ENCODE measurements at places on chromosomes 7 and 10. TPM values are rescaled to one million over a fixed set of nuclear protein-coding genes. Genes with fewer than 3 reads are reported as not detected.

Gene ZNF804B
- not detected for total RNA-seq

- H3K27ac ChIP-seq = no peak overlapping the region
- DNase-seq = no peak
- H3K36me3 ChIP-seq = no peaks in the 10 kb centered on the region
- no peak overlapping the region for H3K4me3 ChIP-seq
Measured at GRCh38 chr10:116809483-116810119, 39.7 kb upstream of the ENO4 start.

GRCh38 chr10:2682491-2682890, 384.9 kb upstream of the PFKP start:
- H3K36me3 ChIP-seq = no peaks in the 10 kb centered on the region
- H3K4me3 ChIP-seq = no peak overlapping the region
- no peaks in the 10 kb centered on the region for H3K27me3 ChIP-seq
- H3K27ac ChIP-seq = no peak overlapping the region

DNA sequence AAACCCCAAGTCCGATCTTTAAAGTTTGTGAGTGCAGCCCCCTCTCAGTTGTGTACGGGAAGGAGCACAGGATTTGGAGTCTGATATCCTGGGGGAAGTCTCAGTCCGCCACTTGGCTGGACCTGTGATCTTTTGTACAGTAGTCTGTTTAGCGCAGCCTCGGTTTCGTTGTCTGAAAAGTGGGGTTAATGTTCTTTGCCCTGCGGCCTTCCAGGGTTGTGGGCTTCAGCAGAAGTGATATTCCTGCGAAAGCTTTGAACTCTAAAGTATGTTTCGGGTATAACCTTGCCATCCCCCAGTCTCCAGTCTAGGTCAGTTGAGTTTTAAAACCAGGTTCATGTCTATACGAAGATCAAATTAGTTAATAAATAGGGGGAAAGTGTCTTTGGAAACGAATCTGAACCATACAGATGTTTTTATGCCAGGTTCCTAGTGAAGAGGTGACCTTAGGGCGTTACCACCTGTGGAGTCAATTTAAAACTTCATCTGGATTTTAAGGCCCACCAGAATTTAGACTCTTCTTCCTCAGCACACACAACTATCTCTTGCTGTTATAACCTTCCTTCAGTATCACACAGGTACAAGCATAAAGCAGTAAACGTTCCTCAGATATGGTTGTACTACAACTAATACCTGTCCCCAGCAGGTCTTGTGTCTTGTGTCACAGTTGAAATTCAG, 904 bp downstream of the R3HCC1L start:
- peak overlapping the region; percentile 97 for H3K27ac ChIP-seq
- no peaks in the 10 kb centered on the region for H3K36me3 ChIP-seq
- H3K4me3 ChIP-seq = peak overlapping the region; percentile 73
- no peaks in the 10 kb centered on the region for H3K4me1 ChIP-seq
- DNase-seq = no peak
- no peaks in the 10 kb centered on the region for H3K27me3 ChIP-seq

DNA sequence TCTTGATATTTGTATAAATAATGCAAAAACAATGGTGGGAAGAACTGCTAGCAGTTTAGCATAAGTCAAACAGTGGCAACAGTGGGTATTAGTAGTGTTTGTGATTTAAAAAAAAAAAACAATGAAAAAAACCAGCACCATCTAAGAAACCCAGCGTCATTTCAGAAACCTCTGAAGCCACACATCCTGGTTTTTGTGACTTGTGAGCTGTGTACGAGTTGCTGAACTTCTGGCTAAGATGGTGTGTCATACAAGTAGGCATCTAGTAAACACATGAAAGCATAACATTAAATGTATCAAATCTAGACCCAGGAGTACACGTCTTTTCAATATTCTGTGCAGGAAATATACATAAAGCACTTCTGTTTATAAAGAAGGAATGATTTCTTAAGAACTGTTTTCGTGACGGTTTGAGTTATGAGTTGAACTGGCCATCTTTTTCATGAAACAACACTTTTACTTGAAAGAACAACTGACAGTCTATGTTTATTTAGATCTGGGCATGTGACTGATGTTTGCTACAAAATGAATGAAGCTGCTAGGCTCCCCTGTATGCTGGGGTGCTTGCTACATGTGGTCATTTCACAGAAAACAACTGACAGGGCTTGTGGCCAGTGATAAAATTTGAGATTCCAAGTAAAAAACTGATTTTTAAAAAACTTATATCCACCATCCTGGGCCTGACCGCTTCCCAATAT, 143.5 kb downstream of the PIP4K2A start:
- no peak overlapping the region for H3K4me3 ChIP-seq
- H3K4me1 ChIP-seq = no peaks in the 10 kb centered on the region
- H3K27me3 ChIP-seq = no peaks in the 10 kb centered on the region
- H3K27ac ChIP-seq = no peak overlapping the region

DNA sequence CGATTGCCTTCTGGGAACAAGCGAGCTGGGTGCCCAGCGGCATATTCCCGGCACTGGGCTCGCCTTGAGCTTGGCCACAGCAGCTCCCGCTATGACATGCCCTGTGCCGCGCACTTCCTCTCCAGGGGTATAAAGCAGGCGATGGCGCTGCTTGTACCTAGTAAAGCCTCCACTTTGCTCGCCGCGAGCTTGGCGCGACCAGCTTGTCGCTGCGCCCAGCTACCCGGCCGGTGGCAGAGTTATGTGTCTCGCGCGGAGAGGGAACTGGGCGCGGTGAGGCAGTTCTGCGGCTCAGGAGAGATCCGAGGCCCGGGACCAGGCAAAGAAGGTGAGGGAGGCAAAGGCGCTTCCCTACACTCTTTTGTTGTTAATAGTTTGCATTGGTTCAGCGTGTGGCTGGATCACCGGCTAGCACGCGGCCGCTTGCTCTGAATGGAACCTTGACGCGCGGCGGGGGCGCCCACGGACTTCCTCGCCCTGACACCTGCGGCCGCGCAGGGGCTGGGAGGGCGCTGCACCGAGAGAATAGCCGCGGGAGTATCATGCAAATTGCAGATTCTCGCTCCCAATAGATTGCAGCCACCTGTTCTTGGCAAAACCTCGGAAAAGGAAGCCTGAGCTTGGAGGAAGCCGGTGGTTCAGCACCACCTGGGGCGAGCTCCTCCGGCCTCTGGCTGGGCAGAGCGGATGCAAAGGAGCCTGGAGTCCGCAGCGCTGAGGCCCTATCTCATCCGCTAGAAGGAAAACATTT, 3.0 kb upstream of the BUB3 start:
- peak overlapping the region; percentile 47 for H3K4me3 ChIP-seq
- peaks cover 37% of the 10 kb centered on the region for H3K4me1 ChIP-seq
- no peaks in the 10 kb centered on the region for H3K36me3 ChIP-seq
- DNase-seq = no peak
- H3K27ac ChIP-seq = no peak overlapping the region
